Esophagus mucosa (tissue), 1 donor: ENCODE measurements at places on chromosomes 16 and 17. TPM values are rescaled to one million over a fixed set of nuclear protein-coding genes. Genes with fewer than 3 reads are reported as not detected.

DNA sequence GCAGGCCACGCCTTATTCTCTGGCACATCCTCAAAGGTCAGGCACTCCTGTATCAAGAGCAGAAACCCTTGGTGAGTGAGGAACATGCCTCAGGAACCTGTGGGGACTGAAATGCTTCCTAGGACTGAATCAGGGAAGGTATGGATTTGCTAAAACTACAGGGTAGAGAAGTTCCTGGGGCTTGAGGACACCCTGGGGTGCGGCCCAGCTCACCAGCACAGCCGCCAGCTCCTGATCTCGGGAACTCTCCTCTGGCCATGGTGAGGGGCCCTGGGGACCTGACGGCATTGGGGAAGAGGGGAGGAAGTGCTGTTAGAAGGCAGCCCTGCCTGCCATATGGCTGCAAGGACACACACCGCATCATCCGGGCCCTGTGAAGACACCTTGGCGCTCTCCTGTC lies 7.5 kb downstream of the ZSCAN10 start:
- no peak for ATAC-seq

- no peak for ATAC-seq
Measured at GRCh38 chr16:78189121-78189520, 89.7 kb downstream of the WWOX start.

GRCh38 chr16:12885742-12886141 lies 15.7 kb upstream of the SHISA9 start:
- ATAC-seq = no peak

DNA sequence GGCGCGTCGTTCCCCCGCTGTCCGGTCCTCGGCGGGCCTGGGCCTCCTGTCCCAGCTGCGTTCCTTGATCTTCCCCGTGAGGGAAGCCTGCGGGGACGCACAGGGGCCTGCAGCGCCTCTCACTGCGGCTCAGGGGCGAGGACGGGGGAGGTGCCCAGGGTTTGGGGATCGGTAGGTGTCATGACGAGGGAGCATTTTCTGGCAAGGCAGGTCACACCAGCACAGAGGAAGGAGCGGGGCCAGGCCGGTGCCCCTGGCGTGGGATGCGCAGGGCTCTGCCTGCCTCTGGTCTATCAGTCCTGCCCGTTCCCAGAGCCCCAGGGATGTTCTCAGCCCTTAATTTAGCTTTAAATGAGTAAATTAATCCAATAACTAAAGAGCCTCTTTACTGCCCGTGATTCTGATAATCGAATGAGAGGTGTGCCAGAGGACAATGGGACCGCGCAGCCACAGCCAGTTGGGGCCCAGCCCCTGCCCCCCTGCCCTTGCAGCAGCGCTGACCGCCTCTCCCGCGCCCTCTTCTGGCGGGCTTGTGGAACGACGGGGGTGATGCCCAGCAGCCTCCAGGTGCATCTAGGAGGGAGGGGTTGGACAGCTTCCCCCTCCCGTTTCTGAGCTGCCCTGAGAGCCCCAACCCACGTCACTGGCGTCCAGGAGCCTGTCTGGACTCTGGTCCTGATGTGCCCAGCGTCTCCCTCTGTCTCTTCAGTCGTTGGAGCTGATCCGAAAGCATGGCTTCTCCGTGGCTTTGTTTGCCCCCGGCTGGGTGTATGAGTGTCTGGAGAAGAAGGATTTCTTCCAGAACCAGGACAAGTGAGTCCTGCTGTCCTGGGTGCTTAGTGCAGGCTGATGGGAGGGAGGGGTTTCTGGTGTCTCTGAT lies 7.9 kb downstream of the ENGASE start:
- ATAC-seq = no peak

SRL gene
- total RNA-seq = 0.16 TPM

MYH2 gene
- 0.56 TPM for total RNA-seq
